ENCODE measurements at places on chromosomes 4 and X.
A peak's percentile ranks its signal among the peaks of the same experiment; 100 is the strongest.

GRCh38 chr4:79759793-79760192 lies 313.2 kb downstream of the ANTXR2 start:
- DNase-seq = no peak

DNA sequence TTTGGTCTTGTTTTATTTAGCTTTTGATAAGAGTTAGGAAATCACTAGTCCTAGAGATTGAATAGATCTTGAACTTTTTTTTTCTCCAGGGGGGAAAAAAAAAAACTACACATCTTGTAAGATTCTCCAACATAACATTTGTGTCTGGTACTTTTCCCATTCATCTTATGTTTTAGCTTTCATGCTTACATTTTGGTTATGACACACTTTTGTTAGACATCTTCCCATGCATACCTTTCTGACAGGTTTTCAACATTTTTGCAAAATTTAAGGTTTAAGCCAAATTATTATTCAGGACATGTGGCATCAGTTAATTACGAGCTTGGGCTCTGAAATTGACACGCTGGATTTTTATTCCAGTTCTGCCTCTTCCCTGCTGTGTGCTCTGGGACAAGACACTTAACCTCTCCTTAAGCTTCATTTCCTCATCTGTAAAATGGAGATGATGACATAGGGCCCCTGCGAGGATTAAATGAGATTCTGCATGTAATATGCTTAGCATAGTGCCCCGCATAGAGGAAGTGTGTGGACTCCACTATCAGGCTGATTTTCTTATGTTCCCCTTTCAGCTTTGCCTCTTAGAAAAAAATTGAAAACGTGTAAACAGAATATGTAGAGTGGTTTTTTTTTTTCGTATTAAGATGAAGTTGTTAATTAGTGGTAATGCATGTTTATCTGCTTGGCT lies 5.3 kb downstream of the KIT start:
- DNase-seq = no peak

- DNase-seq = peak; percentile 67
Measured at GRCh38 chr4:20464381-20464780, 212.7 kb downstream of the SLIT2 start.

- no peak for DNase-seq
Measured at GRCh38 chrX:119132961-119133360, 5.3 kb upstream of the KIAA1210 start.

DNA sequence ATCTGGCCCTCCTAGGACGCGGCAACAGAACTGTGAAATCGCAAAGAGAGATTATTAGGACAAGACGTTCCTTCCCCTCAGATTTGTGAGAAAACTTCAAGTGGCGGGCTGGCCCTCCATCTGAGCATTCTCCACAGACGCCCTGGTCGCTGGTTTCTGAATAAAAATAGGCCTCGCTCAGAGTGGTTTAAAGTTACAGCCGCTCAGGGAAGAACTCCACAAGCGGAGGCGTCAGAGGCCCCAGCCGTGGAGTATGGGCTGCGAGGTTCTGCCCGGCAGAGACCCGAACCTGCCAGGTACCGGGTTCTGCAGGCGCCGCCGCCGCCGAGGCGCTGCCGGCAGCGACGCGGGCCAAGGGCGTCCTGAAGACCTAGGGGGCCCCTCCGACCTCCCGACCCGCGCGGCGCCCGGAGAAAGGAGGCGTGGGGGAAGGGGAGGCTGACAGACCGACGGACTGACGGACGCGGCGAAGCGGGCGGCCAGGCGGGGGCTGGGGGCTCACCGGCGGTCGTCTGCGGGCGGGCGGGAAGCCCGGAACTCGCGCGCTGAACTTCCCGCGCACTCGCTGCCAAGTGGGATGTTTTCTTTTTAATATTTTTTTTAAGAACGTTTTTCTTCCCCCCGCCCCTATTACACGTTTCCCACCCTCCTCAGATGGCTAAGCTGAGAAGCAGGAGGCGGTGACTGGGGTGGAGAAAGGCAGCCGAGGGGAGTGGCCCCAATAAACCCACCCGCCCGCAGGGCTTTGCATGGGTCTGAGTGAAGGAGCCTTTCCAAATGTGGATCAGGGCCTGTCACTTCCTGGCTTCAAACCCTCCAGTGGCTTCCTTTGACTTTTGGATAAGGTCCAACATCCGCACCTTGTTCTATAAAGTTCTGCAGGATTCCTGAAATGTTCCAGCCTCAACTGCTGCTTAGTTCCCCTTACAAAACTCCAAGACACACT lies at the start of gene PABPC4L:
Gene PABPC4L, minus strand, starts transcription at position 574 of the 946 bp plus-strand sequence. CDS start 770 bp downstream, outside the sequence.
- peak; percentile 89 for DNase-seq

DNA sequence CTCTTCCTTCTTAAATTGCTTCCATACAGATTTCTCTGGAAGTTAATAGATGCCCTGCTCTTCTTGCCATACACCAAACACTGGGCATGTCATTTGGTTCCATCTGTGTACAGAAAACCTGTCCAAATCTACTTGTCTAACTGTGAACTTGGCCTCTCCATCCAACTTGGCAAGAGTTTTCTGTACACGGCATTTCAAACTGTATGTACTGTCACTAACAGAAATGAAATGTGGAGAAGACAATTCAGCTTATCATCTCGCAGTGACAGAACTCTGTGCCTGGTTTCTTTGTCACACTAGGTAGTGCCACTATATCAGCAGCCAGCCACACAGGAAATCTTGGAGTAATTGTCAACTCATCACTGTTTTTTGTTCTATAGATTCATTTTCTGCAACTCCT lies 58.2 kb downstream of the CXXC4 start:
- no peak for DNase-seq

DNA sequence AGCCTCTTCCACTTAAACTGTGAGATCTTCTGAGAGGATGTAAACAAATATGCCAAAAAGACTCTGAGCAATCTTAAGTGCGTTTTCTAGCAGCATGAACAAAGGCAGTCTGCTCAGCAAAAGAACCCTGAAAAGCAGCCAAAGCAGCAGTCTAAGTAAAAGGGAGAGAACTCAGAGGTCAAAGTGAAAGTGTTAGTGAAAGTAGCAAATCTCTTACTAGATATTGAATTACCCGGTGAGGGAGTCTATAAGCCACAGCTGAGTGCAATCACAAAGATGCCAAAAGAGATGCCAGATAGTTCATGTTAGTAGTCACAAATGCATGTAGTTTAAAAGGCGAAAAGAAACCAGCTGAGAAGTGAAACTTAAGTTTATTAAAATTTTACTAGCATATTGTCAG lies 7.9 kb upstream of the GNRHR start:
- no peak for DNase-seq

GRCh38 chr4:8117278-8117682 lies 41.3 kb downstream of the ABLIM2 start:
- peak; percentile 34 for DNase-seq

DNA sequence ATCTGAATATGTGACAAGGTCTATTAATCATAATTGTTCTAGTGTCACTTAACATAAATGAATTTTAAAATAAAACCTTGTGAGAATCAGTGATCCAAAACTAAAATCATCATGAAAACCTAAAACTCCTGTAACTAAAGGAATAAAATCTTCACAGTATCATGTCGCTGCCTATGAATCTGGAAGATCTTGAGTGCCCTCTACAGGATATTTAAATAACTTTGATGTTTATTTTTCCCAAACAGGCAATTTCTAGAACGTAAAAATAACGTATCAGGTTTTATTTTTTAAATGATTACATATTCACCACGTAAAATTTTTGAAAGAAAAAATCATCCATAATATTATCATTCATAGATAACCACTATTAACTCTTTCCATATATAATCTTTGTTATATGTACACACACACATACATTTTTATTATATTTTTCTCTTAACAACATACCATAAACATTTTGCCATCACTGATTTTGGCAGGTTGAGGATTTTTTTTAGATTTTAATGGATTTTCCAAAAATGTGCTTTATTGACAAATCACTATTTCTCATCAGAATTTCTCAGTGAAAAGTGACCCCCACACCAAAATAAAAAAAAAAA lies 79.6 kb downstream of the COMMD8 start:
- DNase-seq = peak; percentile 46

DNA sequence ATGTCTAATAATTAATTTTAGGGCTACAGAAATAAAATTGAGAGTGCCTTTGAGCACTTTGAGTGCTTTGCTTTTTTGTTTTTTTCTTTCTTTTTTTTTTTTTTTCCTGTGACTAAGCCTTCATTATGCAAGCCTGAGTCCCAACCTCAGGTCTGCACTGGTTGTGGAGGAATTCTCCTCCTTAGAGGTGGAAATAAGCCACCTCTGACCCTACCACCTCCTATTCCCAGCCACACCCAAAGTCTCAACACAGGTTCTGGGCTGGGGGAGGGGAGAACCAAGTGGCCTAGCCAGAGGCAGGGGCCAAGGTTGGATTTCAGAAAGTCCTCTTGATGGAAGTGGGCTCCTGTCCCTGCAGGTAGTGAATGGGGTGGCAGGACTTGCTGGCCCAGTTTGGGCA lies 180.2 kb downstream of the ARAP2 start:
- DNase-seq = no peak

DNA sequence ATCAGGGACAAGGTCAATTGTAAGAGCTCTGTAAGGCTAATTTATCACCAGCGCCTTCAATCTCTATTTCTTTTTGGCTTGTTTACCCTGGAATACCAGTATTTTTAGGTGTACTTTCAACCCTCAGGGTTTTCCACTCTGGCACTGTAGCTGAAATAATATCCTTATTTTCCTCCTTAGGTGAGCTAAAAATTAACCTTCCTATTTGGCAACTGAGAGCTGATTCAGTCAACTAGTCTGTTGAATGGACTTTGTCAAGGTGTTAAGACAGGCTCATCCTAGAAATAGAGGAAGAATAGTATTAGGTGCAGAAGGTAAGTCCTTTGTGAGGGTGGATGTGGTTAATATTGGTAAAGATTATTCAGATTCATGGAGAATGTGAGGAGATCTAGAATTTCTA lies 101.3 kb upstream of the BANK1 start:
- no peak for DNase-seq

- DNase-seq = no peak
Measured at GRCh38 chrX:28997706-28998463, 410.6 kb downstream of the IL1RAPL1 start.

GRCh38 chr4:176440698-176441097 lies 120.9 kb downstream of the SPCS3 start:
- DNase-seq = no peak

GRCh38 chr4:87913896-87914295 lies 61.6 kb upstream of the SPP1 start:
- DNase-seq = no peak

DNA sequence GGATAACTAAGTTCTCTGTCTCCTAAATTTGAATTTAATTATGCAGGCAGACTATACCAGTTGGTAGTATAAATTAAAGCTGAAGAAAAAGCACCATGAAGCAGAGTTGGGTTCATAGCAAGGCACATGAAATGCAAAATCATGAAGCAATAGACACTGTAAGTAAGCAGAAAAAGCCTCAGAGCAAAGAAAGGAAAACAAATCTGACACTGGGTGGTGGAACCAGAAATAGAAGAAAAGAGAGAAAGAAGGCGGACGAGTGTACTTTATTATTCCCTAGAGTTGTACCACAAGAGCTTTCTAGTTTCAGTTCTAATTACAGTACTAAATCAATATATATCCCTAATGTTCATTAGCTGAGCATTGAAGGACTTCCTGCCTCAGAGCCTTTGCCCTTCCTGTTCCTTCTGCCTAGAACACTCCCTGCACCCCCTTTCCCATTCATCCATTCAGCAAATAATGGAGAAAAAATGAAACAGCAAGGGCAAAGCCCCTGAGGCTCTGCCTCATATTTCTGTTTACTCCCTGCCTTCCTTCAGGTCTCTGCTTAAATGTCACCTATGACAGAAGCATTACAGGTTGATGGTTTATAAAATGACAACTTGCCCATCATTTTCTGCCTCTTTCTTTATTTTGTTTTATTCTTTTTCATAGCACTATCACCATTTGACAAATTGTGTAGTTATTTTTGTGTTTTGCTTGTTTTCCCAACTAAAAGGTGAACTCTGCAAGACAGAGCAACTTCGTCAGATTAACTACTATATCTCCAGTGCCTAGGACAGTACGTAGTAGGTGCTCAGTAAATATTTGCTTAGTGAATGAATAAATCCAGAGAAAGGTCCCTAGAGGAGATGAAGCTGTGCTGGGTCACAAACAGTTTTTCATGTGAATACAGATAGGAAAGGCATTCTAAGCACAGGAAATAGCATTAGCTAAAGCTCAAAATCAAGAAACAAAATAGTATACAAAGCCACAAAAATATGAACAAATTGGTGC lies 154.0 kb upstream of the RASGEF1B start:
- no peak for DNase-seq

DNA sequence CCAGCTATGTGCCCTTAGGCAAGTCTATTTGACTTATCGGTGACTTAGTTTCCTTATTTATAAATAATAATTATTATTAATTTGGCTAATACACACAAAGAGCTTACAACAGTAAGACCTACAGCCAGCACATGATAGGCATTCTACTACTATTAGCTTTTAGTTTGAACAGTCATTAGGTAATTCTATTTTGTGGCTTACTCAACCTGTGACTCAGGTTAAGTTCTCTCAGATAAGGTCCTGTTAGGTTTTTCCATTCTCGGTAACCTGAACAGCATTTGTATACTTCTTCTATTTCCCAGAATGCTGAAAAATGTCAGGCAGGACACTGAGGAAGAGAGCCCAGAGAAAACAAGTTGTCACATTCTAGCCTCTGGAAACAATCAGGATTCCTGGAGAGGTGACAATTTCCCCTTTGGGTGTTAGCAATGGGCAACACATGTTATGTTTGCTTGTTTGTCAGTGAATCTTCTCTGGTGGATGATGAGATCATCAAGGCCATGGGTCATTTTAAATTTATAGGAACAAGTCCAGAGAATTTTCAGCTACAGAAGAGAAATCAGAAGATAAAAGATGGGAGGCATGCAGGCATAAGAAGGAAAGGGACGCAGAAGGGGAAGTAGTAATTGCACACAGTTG lies 2144.7 kb downstream of the PCDH7 start:
- DNase-seq = no peak

- peak; percentile 83 for DNase-seq
Measured at GRCh38 chr4:168524006-168524405, 27.2 kb downstream of the PALLD start.

DNA sequence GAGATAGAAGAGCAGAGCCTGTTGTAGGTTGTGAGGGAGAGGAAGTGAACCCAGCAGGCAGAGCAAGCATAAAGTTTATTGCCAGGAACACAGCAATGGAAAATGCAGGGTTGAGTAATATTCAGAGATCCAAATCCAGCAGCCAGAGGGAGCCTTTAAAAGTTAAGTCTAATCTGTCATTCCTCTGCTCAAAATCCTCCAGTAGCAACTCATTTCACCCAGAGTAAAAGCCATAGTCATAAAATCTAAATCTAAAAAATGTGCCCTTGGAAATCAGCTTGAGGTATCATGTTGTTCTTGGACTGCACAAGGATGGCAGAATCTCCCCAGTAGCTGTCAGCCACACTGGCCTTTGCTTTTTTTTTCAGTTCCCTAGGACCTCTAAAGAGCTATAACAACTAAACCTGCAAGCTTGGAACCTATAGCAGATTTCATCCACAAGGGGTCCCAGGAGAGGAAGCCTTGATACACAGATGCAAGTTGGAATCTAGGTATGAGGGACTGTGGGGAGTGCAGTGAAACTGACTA lies 62.9 kb upstream of the FRAS1 start:
- DNase-seq = peak; percentile 86

- DNase-seq = peak; percentile 84
Measured at GRCh38 chr4:108881190-108881589, 118.3 kb upstream of the ETNPPL start.

- no peak for DNase-seq
Measured at GRCh38 chr4:45931154-45931553, 192.7 kb downstream of the GABRG1 start.

Data from cardiac muscle cell (in vitro differentiated cells and primary cell).